MM.1S (cell line): ENCODE measurements at places on chromosomes 12 and 14.

DNA sequence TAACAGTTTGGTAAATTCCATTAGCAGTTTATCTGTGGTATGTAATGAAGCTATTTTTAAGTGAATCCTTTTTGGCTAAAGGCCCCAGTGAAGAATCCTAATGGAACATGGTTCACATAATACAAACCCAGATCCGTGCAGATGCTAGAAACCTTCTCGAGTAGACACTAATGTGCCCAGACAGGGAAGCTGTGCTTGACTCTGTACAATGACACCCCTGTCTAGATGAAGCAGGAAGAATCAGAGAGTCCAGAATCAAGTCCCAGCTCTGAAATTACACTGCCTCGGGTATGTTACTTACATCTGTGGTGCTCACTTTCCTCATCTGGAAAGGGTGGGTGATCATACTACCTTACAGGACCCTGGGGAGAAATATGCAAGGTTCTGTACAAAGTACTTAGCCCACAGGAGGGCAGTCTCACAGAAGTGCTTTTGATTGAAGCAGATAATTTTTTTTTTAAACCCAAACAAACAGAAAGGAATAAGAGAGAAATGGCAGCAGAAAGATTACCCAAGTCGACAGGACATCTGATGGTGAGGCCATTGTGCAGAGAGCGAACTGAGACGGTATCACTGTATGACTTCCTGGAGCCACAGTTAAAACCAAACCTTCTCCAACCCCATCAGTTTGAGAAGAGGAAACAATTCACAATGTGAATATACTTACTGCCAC, 8.5 kb downstream of the CRACR2A start:
- DNase-seq: no peak

DNA sequence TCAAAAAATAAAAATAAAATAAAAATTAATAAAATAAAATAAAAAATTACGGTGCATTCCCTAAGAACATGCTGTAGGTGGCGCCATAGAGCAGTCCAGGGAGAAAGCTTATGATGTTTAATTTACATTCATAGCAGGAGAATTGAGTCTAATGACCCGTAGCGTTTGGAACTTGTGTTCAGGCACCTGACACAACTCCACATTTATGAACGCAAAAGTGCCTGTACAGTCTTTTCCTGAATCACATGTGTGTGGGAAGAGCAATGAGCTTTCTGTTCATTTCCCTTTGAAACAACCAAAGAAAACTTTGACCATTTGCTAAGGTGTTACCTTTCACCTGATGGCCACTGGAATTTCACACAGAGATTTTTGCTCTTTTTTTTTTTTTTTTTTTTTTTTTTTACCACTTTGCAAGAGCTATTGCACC, 60.6 kb upstream of the KCNA1 start:
- DNase-seq: no peak

GRCh38 chr12:113961921-113962710, 4.0 kb downstream of the RBM19 start:
- DNase-seq: no peak

- no peak for DNase-seq
These were observed 75.0 kb downstream of the KICS2 start for GRCh38 chr12:64147011-64147631.

- no peak for DNase-seq
These were observed 67.5 kb downstream of the DNAH10 start for GRCh38 chr12:123829561-123829960.

- no peak for DNase-seq
These were observed 828.8 kb downstream of the C12orf50 start for GRCh38 chr12:87200289-87200979.

GRCh38 chr14:103854822-103855733, 7.7 kb upstream of the PPP1R13B start:
- DNase-seq: no peak

GRCh38 chr12:111429828-111430432, 24.2 kb downstream of the SH2B3 start:
- DNase-seq: no peak

DNA sequence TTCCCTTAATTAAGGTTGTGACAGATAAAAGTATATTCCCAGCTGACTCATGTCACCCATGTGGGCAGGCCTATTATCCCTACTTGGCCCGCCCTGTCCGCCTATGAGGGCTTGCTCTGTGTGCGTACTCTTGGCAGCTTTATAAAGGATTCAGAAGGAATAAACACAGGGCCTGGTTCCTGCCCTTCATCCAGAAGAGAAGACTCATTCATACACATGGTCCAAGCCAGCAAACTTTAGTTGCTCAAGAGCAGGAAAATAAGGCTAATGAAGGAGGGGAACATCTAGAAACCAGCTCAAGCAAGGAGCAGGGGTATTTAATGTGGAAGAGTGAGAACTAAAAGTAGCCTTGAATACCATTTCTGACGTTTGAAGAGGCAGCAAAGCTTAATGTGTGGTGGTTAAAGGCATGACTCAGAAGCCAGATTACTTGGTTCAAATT, 141.9 kb downstream of the CRADD start:
- DNase-seq: no peak

- DNase-seq: peak; percentile 55
These were observed 33.4 kb downstream of the ANO4 start for GRCh38 chr12:100827901-100828520.

DNA sequence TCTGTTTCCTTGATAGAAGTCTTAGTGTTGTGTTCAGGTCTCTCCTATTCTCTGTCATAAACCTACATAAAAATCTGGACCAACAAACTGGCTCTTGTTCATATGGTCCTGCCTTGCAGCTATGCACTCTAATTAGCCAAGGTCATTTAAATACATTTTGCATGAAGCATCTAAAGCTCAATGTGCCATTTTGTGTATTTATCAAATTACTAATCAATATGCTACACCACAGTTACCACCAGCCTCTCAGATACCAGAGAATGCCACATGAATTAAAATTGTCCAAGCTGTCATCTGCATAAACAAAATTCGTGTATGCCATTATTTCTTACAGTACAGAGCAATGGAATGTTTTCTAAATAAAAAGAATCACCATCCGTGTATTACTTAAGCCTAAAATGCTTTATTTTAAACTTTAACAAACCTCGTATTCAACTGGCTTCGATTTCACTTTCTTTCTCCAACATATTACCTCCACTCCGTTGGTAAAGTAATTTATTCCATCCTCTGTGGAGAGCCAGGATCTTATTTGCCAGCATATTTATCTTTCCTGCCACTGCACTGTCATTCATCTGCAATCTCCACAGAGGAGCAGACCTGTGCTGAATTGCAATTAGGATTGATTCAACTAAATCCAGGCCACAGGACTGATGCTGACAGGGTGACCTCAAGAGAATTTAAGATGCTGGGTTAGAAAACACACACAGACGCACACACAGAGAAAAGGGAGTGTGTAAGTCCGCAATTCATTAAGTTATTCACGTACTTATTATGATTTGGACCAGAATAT, 284.1 kb upstream of the FOXG1 start:
- DNase-seq: no peak

DNA sequence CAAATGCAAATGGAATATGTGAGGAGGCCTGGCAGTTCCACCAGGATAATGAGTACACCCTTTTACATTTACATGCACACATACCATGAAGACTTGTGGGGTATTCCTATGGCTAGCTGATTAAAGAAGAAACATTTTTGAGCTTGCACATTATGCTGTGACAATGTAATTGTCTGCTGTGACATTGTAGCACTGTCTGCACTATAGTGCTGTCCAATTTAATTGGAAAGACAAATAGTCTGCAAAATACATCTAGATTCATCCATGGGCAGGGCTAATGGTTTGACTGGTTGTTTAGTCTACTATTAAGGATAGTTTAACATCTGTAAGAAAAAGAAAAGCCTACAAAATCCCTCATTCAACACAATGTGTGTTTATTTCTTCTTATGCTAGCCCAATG, 1005.6 kb upstream of the LRFN5 start:
- no peak for DNase-seq

GRCh38 chr12:68695454-68695853, 8.7 kb downstream of the NUP107 start:
- DNase-seq: no peak

DNA sequence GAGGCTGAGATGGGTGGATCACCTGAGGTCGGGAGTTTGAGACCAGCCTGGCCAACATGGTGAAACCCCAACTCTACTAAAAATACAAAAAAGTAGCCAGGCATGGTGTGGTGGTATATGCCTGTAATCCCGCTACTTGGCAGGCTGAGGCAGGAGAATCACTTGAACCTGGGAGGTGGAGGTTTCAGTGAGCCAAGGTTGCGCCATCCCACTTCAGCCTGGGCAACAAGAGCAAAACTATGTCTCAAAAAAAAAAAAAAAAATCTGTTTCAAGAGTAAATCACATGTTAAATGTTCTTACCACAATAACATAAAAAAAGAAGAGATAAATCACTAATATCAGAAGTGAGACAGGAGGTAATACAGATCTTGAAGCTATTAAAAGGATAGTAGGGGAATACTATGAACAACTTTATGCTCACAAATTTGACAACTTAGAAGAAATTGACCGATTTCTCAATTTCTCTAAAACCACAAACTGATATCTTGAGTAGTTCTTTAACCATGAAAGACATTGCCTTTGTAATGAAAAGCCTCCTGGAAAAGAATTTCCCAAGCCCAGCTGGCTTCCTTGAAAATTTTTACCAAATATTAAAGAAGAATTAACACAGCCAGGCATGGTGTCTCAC, 37.7 kb downstream of the TAOK3 start:
- DNase-seq: no peak

DNA sequence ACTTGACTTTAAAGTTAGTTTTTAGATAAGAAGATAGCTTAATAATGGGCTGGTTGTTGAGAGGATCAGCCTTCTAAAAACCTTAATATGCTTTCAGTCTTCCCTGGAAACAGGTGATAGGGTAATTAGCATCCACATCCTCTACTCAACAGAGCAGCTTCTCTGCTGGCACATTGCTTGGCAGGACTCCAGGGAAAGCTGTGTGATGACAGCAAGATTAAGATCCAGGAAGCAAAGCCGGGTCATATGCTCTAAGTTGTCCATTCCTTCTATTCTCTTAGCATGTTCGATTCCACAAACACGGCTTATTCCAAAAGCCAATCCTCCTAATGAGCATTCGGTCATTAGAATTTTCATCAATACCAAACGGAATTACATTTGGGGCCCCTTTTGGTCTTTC, 87.0 kb downstream of the HMGA2 start:
- DNase-seq: no peak

DNA sequence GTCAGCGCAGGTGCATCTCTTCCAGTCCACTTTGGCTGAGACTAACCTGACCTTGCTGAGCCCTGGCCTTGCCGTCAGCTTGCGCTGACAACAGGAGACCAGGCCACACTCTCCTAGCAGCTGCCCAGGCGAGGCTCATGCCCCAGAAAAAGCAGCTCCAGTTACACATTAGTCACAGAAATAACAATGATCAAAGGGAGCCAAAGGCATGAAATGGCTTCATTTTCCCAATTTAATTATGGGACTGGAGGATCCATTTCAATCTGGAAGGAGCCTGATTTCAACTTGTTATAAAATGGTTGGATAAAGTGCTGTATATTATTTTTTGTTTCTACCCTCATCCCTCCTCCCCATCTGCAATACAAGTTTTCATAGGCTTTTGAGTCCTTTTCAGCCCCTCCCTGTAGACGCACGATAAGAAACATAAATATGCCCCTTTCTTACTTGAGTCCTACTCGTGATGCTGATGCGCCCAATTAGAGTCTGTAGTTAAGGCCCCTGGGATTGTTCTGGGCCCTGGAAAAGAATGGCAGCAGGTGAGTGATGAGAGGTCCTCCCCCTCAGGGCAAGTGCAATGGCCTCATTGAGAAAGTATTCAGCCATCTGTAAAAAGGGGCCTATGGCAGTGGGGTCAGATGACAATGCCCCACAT, 376.0 kb downstream of the C12orf75 start:
- no peak for DNase-seq
